Fibroblast of upper back skin (primary cell): ENCODE measurements at places on chromosomes 2 and 18.
A peak's percentile ranks its signal among the peaks of the same experiment; 100 is the strongest.

- DNase-seq = peak; percentile 34
Observed at GRCh38 chr18:58671632-58672564, 633 bp downstream of the MALT1 start.

DNA sequence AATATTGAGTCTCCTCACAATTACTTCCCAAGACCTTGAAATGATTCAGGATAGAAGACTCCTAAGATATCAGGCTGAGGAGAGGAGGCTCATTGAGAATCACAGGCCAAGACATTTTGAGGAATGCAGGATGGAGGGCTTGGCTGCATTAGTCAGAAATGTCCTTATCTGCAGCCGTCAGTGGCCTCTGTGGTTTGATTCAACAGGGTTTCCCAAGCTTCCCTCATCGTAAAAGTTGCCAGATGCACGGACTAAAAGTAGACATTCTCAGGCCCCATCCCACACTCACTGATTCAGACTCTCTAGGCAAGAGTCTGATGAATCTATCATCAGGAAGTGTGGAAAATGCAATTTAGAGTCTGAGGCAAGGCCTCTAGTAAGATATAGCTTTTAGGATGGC, 34.0 kb upstream of the TMEM178A start:
- peak; percentile 95 for DNase-seq

GRCh38 chr2:53104263-53104662, 663.3 kb upstream of the CHAC2 start:
- DNase-seq = peak; percentile 77

GRCh38 chr18:37336568-37337285, 228.9 kb downstream of the CELF4 start:
- DNase-seq = no peak

DNA sequence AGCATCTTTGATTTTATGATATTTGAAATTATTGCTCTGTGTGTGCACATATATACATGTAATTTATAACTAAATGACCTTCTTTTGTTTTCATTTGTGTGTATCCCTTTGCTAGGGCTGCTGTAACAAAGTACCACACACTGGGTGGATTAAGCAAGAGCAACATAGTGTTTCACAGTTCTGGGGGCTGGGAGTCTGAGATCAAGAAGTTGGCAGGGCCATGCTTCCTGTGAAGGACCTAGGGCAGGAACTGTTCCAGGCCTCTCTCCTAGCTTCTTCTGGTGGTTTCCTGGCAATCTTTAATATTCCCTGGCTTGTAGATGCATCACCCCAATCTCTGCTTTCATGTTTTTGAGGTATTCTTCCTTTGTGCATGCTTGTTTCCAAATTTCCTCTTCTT, 1043.9 kb downstream of the TSN start:
- DNase-seq = no peak

DNA sequence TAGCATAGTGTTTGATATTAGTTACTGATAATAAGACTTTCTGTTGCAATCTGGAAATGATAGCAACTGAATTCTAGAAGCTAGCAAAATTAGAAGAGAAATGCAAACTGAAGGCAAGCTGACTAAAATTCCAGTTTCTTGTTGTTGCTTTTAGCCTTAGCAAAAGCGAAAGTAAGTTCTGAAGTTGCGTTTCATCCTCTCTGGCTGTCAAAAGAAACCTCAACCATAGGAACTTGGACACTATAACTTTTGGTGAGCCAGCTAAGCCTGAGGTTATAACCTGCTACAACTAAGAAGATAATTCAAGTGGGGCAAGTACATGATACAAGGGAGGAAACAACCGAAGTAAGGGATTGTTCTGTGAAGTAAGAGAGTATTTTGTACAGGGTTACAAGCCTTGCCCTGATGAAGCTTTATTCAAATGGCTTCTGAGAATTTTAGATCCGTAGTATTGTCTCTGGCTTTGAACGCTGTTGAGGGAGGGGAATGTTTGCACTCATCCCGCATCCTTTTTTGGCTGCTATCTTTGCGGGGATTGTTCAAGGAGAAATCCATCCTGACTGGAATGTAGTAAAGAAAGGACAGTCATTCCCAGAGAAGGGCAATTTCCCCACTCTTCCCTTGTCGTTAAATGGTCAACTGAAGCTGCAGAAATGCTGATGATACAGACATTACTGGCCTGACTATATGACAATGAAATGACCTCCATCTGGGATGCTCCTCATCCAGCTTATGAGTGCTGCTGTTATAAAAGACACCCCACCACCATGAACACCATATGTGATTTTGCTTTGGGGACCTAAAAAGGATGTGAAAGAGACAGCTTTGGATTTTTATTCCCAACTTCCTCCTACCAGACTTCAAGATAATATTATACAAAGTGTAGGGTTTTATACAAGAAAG, 7.0 kb upstream of the TMX3 start:
- DNase-seq = no peak

DNA sequence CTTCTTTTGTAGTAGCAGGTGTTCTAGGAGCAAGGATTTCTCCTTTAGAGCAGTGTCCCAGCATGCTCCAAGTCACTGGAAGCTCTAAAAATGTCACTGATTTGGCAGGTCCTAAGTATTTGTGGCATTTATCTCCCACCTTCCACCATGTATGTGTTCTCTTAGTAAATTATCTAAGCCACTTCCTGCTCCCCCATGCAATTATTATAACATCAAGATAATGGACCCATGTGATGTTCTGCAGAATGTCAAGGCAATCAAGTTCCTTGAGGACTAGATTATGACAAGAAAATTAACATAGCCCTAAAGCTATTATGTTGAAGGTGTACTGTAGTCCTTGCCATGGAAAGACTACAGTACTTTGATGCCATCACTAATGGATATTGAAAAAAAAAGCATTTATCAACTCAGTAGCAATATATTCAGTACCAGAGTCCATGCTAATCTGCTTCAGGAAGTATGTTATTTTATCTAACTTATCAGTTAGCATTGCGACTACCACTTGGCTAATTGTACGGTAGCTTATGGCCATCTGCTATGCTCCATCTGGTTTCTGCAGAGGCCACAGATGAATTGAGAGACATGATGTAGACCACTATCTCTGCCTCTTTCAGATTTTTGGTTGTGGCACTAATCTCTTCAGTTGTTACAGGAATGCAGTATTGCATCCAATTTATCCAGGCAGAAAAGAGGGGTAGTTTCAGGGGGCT, 56.7 kb downstream of the GPR39 start:
- DNase-seq = no peak

DNA sequence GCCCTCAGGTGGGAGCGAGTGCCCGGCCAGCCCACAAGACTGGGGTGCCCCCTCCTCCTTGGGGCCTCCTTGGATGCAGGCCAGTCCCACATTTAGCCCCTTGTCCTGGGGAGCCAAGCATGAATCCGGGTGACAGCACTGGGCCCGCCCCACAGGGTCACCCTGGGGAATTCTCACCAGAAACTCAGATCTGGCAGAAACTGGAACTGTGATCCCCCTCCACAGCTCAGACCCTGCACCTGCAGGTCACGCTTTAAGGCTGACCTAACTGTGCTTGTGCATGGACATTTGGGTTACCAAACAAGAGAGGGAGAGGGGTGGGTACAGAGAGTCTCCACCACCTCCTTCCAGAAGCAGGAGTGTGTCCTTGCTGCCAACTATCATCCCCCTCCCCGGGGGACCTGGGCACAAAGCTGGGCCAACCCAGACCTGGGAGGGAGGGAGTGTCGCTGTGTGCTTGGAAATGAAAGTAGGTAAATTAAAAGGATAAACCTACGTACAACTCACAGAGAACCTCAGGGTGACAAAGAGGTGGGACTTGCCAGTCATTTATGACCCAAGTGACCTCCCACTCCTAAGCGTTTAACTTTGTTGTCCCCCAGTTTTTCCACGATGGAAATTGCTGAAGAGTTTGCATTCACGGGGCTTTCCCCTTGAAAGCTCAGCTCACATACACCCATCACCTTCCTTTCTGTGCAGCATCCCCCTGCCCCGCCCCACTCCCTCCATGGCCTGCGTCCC, 9.1 kb downstream of the ITM2C start:
- DNase-seq = no peak
